ENCODE measurements at places on chromosomes 2 and 18.

DNA sequence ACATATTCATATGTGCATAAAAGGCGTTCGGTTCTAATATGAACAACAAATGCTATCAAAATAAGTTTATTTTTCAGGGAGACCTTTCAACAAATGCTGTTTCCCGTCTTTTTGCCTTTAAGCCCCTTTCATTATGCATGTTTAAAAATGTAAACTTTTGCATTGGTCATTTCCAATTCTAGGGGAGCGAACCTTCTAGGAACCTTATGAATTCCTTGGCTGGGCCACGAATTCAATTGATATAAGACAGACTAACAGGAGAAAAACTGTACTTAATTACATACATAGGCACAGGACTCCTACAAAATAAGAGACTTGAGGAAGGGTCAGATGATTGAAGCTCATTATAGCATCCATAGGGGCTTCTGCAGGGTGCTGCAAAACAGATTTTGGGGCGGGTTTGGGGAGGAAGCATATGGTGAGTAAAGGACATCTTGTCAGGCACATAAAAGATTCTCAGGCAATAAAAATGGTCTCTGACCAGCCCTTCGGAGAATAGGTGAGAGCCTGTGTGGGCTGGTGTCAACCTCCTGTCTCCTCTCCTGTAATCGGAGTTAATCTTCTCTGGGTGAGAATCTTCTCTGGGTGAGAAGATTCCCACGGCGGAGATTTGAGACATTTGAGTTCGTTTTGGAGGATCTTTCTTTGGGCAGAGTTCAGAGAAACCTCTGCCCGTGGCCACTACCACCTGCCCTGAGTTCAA is 1.7 kb downstream of the TNFRSF11A start:
- DNase-seq: no peak

DNA sequence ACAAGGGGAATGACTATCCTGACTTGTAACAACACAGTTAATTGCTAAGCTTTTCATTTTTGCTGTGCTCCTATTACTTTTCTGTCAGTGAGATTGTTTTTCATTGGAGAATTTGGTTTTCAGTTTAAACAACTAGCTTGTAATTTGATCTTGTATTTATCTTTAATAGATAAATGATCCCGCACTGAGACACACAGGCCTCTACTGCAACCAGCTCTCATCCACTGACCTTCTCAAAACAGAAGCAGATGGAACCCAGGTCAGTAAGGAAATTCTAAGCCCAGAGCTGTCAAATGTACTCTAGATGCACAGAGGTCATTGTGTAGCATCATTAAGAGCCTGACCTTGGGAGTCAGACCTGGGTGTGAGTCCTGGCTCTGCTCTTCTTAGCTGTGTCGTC is 30.7 kb downstream of the PTRHD1 start:
- DNase-seq: no peak

- no peak for DNase-seq
These were observed 142.1 kb downstream of the SLC4A10 start for GRCh38 chr2:161766334-161766733.

- no peak for DNase-seq
These were observed 62.1 kb upstream of the TMEM17 start for GRCh38 chr2:62568074-62568473.

DNA sequence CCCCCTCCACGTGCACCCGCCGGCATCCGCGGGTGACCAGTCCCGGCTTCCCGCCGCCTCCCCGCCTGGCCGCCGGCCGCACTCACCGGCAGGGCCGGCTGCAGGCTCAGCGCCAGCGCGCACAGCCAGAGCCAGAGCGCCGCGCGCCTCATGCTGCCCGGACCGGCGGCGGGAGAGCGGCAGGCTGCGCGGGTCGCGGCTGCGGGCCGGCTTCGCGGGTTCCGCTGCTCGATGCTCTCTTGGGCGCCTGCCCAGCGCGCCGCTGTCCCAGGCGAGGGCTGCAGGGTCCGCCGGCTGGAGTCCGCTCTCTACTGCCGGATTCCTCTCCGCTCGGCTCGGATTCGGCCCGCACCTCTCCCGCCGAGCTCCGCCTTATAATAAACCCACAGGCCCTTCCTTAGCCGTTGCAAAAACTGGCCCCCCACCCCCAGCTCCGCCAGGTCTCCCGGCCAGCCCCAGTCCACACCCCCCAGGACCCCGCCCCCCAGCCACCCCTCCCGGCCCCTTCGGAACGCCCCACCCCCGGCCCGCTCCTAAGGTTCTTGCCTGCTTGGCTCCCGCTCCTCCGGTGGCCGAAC is at the start of gene SDC1:
Gene SDC1, minus strand, starts transcription at position 415 of the 578 bp plus-strand sequence. Its CDS starts 263 bp downstream, at position 152.
- DNase-seq: peak; percentile 92

GRCh38 chr2:41791523-41791922 is 256.3 kb upstream of the PKDCC start:
- no peak for DNase-seq

GRCh38 chr2:32680942-32681341 is 53.1 kb downstream of the TTC27 start:
- DNase-seq: no peak

DNA sequence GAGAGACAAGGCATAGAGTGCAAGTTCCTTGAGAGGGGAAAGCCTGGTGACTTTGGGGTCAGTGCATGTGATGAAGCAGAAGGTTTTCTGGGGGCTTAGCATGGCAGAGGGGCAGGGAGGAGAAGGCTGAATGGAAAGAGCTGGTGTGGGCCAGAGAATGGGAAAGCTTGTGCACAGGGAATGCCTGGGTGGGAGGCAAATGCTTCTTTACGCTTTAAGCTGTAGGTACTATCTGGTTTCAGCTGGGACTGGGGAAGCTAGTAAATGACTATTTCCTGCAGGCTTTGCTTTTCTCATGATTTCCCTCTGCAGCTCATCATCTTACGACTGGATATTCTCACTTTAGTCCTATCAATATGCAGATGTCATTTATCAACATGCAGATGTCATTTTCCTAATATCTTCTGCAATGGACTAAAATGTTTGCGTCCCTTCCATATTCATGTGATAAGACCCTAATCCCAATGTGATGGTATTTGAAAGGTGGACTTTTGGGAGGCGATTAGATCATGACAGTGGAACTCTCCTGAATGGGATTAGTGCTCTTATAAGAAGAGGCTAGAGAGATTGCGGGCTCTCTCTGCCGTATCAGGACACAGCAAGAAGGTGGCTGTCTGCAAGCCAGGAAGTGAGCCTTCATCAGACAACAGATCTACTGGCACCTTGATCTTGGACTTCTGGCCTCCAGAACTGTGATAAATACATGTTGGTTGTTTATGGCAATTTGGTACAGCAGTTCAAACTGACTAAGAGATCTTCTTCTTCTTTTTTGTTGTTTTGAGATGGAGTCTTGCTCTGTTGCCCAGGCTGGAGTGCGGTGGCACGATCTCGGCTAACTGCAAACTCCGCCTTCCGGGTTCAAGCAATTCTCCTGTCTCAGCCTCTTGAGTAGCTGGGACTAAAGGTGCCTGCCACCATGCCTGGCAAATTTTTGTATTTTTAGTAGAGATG is 50.1 kb downstream of the MYCN start:
- no peak for DNase-seq

- DNase-seq: no peak
These were observed 281.7 kb upstream of the ATP5MC3 start for GRCh38 chr2:175463169-175463568.

GRCh38 chr18:75531851-75532459 is 104.5 kb upstream of the SMIM21 start:
- DNase-seq: peak; percentile 45

GRCh38 chr2:108941767-108942166 is 47.3 kb downstream of the EDAR start:
- DNase-seq: no peak

DNA sequence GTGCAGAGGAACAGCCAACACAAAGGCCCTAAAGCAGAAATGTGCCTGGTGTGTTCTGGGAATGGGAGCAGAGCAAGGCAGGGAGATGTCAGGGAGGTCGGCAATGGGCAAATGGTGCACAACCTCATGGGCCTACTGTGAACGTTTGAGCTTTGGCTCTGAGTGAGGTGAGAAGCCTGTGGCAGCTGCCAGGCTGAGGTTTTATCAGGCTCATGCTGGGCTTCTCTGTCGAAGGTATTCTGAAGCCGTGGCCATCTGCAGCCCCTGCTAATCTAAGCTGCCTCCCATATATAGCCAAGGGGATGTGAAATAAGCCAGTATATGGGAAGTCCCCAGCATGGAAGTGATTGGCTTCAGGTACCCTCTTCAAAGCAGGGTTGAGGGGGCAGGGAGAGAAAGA is 193.3 kb downstream of the SLC4A3 start:
- DNase-seq: no peak

GRCh38 chr18:12098374-12098773 is 4.7 kb downstream of the ANKRD62 start:
- DNase-seq: no peak

GRCh38 chr2:25159949-25160348 is 8.4 kb downstream of the POMC start:
- no peak for DNase-seq

DNA sequence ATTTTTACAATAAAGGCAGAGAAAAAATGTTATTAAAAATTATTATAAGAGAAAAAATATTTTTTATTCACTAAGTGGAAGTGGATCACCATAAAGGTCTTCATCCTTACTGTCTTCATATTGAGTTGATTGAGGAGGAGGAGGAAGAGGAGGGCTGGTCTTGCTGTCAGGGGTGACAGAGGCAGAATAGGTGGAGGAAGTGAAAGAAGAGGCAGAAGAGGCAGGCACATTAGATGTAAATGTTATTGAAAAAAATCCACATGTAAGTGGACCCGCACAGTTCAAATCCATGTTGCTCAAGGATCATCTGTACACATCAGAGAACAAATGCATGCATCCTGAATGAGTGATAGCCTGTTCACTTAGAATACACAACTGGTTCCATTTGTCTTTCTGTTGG is 6.4 kb upstream of the SPATS2L start:
- DNase-seq: no peak

DNA sequence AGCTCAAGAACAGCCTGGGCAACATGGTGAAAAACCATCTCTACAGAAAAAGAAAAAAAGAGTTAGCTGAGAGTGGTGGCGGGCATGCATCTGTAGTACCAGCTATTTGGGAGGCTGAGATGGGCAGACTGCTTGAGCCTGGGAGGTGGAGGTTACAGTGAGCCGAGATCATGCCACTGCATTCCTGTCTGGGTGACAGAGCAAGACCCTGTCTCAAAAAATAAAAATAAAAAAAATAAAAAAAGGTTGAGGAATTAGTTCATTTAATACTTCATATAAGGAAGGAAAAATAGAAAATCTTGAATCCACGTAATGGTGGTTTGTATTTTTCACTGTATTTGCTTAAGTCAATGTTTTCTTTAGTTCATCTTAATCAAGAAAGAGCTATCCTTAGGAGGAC is 241.7 kb downstream of the TGIF1 start:
- no peak for DNase-seq

DNA sequence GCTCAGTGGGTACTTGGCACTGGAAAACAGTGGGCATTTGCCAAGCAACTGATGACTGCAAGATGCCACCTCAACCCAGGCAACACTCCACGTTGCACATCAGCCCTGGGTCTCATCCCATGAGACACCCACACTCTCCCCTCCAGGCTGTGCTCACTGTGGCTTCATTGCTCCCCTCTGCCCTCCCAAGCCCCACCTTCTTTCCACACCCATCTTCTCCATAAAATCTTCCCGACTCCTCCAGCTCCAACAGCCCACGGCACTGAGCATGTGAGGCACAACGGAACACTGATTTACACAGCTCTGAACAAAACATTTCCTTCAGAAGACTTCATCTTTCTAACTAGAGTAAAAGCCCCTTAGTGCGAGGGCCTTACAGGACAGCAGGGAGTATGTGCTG is 117.8 kb upstream of the ACAA2 start:
- no peak for DNase-seq

DNA sequence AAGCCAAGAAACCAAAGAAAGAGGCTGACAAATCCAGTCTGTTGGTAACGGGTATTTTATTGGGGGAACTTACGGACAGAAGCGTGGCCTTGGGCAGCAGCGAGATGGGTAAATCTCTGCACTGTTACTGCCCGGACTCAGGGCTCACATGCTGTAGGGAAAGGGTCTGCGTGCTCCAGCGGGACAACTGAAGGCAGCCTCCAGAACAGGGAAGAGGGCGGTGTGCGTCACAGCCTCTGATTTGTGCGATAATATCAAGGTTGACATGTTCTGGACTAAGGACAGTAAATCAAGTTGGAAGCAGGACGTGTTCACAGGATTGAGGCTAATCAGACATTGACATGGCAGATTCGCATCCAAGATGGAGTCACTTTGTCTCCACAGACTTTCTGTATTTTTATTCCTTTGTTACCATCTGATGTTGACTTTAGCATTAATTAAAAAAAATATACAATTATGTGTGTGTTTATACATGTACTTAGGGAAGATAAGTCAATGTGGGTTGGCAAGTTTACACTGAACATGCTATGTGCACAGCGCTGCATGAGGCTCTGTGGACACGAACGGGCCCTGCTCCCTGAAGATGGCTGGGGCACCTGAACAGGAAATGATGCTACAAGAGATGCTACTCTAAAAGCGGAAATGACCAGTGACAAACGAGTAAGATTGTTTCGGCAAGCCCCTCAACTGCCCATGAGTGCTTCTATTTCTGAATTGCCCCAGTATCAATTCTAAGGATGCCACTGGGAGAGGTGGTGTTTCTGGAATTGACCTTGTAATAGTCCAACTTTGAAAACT is 22.6 kb upstream of the DCDC2C start:
- no peak for DNase-seq

DNA sequence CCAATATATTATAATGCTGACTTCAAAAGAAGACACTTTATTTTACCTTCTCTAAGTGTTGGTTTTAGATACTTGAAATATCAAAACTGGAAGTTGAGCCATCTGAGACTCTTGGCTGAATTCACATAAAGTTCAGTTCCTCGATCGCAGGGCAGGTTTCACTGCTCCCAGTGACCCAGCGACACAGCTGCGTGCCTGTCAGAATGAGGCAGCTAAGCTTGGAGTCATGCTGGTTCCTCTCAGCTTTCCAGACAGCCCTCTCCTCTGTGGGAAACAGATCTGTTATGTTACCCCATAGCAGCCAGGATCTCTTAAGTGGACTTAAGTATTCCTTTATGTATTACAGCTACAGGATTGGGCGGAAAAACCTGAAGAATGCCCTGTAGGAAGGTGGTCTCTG is 142.8 kb upstream of the ALPP start:
- no peak for DNase-seq

GRCh38 chr18:59268721-59269562 is 4.3 kb downstream of the RAX start:
- DNase-seq: peak; percentile 89

- no peak for DNase-seq
These were observed 922.0 kb upstream of the NRXN1 start for GRCh38 chr2:51953931-51954330.

- DNase-seq: peak; percentile 49
These were observed 550 bp downstream of the RAB1A start for GRCh38 chr2:65129286-65129825.

GRCh38 chr2:3148716-3149115 is 228.9 kb downstream of the EIPR1 start:
- DNase-seq: no peak

DNA sequence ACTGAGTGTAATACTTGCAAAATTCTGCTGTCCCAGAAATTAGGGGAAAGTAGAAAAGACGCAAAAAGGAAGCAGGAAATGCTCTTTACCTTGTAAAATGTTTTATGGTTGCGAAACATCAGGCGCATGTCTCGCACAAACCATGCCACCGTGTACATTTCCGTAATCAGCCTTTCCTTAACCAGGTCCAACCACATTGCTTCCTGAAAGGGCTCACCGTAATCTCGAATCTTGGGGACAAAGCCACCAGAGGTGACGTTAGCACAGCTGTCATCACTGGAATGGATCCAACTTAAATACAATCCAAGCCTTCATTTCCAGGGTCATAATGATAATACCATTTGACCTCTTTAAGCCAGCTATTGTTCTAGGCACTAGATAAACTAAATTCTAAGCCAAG is 49.3 kb downstream of the SP110 start:
- no peak for DNase-seq
